ENCODE measurements at places on chromosomes 16 and 17.

- no peak for DNase-seq
Measured at GRCh38 chr16:12060751-12061150, 84.2 kb downstream of the SNX29 start.

- no peak for DNase-seq
Measured at GRCh38 chr17:75087182-75087557, 584 bp upstream of the SLC16A5 start.

DNA sequence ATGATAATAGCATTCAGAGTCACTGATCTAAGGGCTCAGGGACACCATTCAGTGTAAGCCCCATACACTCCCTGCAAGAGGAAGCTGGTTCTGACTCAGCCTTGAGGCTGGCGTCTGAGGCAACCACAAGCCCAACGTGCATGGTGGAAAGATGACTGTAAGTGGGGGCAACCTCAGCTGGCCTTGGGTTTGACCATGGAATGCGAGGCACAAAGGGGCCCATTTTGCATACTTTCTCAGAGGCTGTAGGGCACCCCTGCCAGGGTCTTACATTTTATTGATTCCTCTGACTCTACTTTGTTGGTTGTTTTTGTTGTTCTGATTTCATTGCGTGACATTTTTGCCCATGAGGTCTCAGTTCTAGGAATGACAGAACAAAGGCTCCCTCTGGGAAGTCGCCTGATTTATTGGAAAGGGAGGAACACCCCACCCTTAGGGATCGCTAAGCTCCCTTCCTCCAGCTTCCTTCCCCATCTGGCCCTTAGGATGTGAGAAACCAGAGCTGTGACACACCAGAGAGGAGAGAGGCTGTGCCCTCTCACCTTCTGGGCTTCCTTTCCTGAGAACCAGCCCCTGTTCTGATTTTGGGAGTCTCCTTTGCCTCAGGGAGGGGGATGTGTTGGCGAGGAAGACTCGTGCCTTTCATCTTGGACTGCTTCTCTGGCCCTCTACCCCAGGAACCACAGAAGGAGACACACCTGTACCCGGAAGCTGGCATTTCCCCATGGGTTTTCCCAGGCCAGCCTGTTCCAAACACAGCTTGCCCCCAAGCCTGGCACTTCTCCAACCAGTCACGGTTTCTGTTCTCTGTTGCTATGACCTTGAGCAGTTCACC lies 5.6 kb upstream of the CIITA start:
- DNase-seq, result no peak

- DNase-seq, result no peak
Measured at GRCh38 chr17:80198144-80198661, 21.9 kb downstream of the SGSH start.

DNA sequence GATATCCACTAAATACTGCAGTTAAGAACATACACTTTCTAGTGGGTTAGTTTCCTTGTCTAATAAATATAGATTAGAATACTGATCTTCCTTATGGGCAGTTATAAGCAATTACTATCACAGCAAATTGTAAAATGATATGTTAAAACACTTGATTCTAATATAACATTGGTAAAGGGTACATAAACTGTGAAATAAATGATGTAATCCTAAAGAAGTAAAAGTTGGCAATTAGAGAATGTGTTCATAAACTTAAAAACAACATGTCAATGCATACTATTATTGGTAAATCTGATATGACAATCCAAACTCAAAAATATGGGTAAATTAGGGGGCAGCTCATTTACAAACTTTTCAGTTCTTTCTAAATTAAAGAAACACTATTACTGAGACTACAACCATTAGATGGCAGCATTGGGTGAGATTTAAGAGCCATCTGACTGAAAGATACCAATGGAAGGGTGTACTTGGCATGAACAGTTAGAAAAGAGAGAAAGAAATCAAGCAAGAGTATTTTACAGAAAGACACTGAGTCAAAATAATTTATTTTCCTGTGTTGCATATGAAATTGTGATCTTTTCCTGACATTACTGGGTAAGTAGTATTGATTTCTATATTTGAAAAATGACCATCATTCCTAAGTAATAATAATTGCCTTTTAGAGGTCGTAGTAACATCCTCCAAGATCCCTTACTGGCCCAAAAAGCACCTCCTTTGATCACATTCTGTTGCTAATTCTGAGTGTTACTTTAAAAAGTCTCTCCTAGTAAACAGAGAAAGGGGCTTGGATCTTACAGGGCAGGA lies 119.6 kb downstream of the SPAG9 start:
- DNase-seq, result no peak

GRCh38 chr17:20995873-20996723 lies 46.7 kb downstream of the USP22 start:
- DNase-seq, result no peak

GRCh38 chr17:57548421-57549410 lies 196.4 kb downstream of the CCDC182 start:
- DNase-seq, result no peak

GRCh38 chr17:39973496-39973895 lies 7.1 kb upstream of the PSMD3 start:
- no peak for DNase-seq

DNA sequence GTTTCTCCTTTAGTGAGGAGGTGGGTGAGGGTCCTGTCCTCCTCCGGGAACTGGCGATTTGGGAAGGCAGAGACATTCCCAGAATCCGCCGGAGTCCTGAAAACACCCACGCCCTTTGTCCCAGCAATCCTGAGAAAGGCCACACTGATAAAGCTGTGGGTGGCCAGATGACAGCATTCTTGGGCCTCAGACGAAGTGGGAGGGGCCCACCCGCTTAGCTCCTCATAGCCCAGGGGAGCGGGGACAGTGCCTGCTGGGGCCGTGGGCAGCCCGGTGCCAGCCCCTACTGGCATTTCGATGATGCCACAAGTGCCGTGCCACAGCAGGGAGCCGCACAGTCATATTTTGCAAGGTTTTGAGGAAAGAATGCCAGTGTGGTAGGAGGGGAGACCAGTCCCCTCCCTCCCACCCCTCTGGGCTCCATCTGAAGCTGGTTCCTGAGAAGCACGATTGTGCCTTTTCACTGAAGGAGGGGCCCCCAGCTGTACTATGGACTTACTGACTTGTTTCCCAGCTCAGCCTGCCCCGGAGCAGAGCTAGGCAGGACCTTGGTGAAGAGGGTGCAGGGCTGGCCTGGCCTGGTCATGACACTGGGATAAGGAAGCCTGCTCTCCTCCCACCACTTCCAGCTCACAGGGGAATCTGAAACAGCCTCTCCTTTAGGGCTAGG lies 20.9 kb upstream of the MPRIP start:
- no peak for DNase-seq

GRCh38 chr16:8957063-8957397 lies 6.7 kb downstream of the USP7 start:
- no peak for DNase-seq

DNA sequence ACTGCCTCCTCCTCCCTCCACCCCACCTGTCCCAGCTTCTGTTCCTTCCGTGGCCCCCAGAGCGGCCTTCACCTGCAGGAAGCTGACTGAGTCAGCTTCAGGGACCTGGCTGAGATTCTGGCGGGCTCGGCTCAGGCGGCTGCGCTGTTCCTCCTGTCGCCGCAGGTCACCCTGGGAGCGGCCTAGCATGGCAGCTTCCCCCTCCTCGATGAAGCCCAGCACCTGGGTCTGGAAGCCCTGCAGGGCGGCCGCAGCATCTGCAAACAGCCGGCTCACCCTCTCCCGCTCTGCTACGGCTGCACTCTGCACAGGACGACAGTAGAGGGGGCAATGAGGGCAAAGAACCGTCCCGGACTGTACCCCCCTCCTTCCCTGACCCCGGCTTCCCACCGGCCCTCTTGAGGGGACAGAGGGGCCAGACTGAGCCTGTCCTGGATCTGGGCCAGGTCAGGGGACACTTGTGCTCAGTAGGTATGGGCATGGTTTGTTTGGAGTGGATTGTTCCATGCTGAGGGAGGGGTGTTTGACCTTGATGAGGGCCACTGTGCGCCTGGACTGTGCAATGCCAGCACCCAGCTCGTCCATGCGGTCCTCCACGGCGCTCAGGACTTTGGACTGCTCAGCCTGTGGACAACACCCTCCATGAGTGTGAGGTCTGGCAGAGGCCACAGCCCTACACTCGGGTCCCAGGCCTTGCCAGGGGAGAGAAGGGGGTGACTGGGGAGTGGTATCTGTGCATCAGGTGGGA lies 2.0 kb downstream of the TRIM47 start:
- peak; percentile 50 for DNase-seq

- DNase-seq, result peak; percentile 67
Measured at GRCh38 chr16:3690470-3690928, 26.8 kb downstream of the TRAP1 start.

DNA sequence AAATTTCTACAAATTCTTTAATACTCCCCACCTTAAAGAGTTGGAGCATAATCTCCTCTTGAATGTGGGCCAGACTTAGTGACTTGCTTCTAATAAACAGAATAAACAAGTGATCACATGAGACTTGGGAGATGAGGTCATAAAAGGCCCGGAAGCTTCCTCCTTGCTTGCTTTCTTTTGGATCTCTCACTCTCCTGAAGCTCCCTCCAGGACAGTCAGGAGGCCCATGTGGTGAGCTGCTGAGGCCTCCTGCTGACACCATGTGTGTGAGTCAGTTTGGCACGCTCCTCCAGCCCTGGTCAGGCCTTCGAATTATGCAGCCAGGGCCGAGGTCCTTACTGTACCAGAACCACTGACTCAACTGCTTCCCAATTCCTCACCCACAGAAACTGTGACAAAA lies 53.2 kb downstream of the NDEL1 start:
- no peak for DNase-seq

GRCh38 chr16:11051879-11052808 lies 107.8 kb downstream of the CLEC16A start:
- no peak for DNase-seq

- no peak for DNase-seq
Measured at GRCh38 chr16:67336116-67336515, 9.5 kb downstream of the LRRC36 start.
